Parietal lobe (tissue), 2 donors: ENCODE measurements at places on chromosomes 2 and 18. TPM values are rescaled to one million over a fixed set of nuclear protein-coding genes. Genes with fewer than 3 reads are reported as not detected.

Gene ZNF804A
- total RNA-seq: 24.1 TPM

Gene LCT
- total RNA-seq: not detected

Gene ANKMY1
- total RNA-seq: 27.9 TPM

Gene NEMP2
- 5.0 TPM for total RNA-seq

Gene SIX3
- total RNA-seq: 0.31 TPM

Gene RGPD3
- total RNA-seq: 1.3 TPM

Gene ANTXR1
- total RNA-seq: 31.9 TPM

Gene ALLC
- total RNA-seq: not detected

Gene BMPR2
- total RNA-seq: 121 TPM

Gene METAP1D
- 16.0 TPM for total RNA-seq

Gene ANKRD53
- total RNA-seq: 1.9 TPM

Gene CSRNP3
- 254 TPM for total RNA-seq

Gene ABCG8
- 0.31 TPM for total RNA-seq

Gene MC2R
- total RNA-seq: not detected

Gene NCKAP1
- 259 TPM for total RNA-seq

Gene GALR1
- total RNA-seq: 0.31 TPM

Gene HOXD13
- total RNA-seq: not detected

Gene BMP10
- not detected for total RNA-seq

Gene RAPGEF4
- total RNA-seq: 27.5 TPM

Gene LIMS2
- total RNA-seq: 2.5 TPM

Gene NEU2
- not detected for total RNA-seq

Gene UGT1A10
- total RNA-seq: not detected

Gene TTN
- total RNA-seq: 6.3 TPM

Gene MYL1
- total RNA-seq: not detected

Gene KLHL30
- not detected for total RNA-seq

Gene TCF23
- total RNA-seq: not detected

Gene SERPINB2
- total RNA-seq: not detected

Gene ABHD1
- 0.31 TPM for total RNA-seq

Gene GDF7
- total RNA-seq: 0.31 TPM

Gene DNAJC5G
- not detected for total RNA-seq

Gene TNS1
- total RNA-seq: 10.3 TPM

Gene SETBP1
- 146 TPM for total RNA-seq

Gene TMEM18
- total RNA-seq: 22.2 TPM

Gene INHBB
- 7.2 TPM for total RNA-seq

Gene PTPRN
- 30.7 TPM for total RNA-seq

Gene ALK
- 2.5 TPM for total RNA-seq

Gene KCNG3
- total RNA-seq: 0.31 TPM
